ENCODE measurements at places on chromosomes 5 and 9.

DNA sequence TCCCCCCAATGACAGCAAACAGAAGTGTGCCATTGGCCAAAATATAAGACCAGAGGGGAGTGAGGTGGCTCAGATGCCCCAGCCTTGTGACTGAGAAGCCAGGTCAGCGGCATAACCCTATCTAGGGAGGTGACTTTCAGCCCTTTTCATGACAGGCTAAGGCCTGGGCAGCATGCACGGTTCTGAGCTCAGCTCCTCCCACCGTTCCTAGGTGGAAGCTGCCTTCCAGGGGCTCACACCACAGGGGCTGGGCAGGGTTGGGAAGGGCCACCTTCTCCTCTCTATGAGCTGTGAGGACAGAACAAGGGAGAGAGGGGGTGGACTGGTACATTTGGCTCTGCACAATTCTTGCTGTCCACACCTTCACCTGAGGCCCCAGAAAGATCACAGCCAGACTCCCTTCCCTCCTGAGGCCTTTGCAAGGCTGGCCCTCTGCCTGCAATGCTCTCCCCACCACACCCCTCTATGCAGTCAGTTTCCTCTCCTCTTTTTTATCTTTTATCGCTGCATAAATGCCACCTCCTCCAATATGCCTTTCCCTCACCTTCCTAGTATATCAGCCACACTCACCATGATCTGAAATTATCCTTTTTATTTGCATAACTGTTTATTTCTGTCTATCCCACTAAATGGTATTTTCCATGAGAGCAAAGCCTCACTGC is 5.1 kb upstream of the EGR1 start:
- no peak for DNase-seq

- no peak for DNase-seq
These were observed 6.9 kb downstream of the COL23A1 start for GRCh38 chr5:178583279-178583678.

DNA sequence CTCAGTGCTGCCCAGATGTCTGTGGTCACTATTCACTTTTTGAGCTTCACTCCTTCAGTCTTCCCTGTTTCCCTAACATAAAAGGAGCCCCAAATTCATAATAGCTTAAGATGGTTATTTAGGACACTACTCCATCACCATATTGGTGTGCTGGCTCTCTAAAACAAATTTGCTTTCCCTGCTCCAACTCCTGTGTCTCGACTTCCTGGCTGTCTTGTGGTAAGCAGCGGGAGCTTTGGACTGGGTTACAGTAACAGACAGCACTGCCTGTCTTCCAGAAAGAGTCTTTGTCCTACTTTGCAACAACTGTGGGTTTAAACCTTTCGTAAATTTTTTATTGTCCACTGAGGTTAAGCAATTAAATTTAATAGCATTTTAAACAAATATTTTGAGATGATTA is 389.4 kb downstream of the CDH9 start:
- no peak for DNase-seq

- DNase-seq = no peak
These were observed 60.1 kb downstream of the MAT2B start for GRCh38 chr5:163565492-163565891.

DNA sequence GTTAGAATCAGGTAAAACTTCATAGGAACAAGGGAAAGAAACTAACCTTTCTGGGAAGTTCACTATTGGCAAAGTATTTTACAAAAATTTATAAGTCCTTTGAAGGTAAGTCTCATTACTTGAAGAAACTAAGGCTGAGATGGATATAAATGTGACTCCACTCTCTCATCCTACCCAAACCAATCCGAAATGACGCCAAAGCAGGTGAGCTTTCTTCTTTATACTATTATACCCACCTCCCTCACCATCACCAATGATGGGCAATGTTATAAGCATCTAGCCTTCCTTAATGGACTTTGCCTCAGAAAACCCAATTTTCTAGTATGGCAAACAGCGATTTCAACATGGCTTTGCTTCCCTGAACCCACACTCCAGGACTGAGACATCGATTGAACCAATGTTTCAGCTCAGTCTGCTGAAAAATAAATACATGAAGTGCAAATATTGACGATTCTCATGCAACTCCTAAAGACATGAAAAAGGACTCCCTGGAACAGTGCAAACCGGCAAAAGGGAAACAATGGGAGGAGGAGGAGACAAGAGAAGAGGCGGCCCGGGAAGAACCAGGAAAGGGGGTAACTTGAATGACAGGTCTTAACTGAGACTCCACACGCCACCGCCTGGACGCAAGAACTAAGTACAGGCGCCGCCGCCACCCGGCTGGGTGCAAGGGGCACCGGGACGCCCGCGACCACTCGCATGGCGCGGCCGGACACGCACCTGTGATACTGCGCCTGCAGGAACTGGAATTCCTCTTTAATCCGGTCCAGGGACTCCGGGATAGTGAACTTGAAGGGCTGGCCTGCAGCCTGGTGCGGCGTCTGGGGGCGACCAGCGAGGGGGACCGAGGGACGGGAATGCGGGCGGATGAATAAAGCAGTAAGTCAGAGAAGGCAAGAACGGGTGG is 2.5 kb downstream of the TLE1 start:
- DNase-seq = no peak

GRCh38 chr5:6482735-6483134 is 34.1 kb downstream of the UBE2QL1 start:
- DNase-seq = no peak
